ENCODE measurements at places on chromosomes 7 and 10.

DNA sequence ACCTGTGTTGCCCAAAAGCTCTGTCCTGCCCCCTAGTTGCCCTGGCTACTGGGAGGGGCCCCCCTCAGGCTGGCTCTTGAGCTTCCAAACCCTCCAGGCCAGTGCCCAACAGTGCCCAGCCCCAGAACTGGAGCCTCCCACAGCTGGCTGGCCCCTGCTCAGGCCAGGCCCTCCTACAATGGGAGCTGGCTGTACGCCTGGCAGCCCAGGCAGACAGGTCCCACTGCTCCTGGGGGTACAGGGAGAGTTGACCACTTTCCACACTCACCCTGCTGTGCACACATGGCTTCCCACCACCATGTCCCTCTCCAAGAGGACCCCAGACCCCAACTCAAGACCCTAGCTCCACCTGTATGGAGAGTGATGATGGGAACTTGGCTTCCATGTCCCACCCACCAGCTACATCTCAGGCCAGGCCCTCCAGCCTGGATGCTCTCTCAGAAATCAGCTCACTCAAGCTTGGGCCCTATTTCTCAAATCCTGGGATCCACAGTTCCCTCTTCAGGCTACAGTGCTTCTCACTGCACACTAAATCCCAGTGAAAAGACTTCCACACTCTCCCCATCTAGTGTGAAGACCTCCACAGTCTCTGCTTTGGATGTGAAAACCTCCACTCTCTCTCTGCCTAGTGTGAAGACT is 92.6 kb downstream of the OAT start:
- DNase-seq, result no peak

- no peak for DNase-seq
Observed at GRCh38 chr7:1552200-1552599, 3.8 kb downstream of the TMEM184A start.

GRCh38 chr7:150803161-150803860 is 2.7 kb downstream of the TMEM176A start:
- DNase-seq, result no peak

DNA sequence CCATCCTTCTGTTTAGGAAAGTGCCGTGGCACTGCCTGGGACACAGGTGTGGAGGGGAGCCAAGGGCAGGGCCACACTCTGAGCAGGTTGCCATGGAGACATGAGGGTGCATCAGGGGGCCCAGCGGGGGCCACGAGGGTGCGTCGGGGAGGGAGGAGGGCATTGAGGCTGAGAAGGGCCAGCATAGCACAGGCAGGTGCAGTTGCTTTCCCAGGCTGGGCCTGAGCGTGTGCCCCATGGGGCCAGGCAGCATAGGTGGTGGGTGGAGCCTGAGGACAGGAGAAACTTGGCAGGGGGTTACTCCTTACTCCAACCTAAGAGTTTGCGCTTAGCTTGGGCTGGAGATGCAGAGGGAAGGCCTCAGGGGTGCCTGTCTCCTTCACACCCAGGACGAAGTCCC is 15.2 kb downstream of the YKT6 start:
- no peak for DNase-seq

- no peak for DNase-seq
Observed at GRCh38 chr10:106960812-106961211, 203.7 kb downstream of the SORCS1 start.

DNA sequence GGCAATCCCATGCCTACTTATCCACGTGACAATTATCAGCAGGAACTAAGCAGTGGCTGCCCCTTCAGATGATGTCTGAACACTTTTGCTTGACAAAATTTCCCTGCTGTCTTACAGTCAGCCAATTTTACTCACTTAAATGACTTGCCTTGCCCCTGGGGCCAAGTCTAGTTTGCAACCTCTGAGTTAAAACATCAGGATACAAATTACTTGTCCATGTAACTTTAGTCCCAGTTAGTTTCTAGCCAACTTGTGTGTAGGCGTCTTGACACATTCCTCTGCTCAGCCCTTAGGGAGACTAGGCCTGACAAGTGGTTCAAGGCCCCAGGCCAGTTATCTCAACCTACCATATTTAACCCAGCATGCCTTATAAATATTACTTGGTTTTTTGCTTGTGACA is 11.6 kb upstream of the TYSND1 start:
- no peak for DNase-seq

- peak; percentile 43 for DNase-seq
Observed at GRCh38 chr10:80196270-80196949, 8.9 kb downstream of the ANXA11 start.

DNA sequence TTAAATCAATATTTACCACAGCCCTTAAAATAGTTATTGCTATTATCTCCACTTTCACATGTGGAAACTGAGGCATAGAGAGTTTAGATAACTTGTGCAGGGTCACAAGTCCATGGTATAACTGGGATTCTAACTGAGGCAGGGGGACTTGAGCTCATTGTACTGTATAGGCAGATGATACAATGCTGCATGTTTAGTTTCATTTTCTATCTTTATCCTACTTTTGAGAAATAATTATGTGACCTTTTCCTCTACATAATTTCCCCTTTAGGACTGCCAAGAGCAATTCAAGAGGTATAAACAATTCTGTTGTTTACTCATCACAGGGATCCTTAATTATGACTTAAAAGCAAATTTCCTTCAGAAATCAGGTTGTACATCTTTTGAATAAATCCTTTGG is 193.1 kb downstream of the SUGCT start:
- no peak for DNase-seq

- no peak for DNase-seq
Observed at GRCh38 chr10:19811540-19811939, 4.7 kb upstream of the PLXDC2 start.

DNA sequence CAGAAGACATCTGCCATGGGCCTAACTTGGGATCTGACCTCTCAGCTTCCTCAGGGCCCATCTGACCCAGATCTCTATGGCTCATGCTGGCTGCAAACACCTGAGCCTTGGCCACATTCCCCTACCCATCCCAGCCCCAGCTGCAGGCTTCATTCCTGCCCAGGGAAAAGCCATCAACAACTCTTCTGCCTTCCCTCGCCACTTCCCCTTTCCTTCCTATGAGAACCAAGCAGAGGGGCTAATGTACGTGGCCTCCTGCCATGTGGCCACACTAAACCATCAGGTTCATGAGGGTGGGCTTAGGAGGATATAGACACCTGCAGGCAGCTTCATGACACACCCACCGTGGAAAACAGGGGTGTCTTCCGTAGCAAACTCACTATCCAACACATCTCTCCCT is 312.2 kb downstream of the GALNT17 start:
- no peak for DNase-seq

GRCh38 chr7:90518630-90519029 is 49.2 kb downstream of the PTTG1IP2 start:
- no peak for DNase-seq

DNA sequence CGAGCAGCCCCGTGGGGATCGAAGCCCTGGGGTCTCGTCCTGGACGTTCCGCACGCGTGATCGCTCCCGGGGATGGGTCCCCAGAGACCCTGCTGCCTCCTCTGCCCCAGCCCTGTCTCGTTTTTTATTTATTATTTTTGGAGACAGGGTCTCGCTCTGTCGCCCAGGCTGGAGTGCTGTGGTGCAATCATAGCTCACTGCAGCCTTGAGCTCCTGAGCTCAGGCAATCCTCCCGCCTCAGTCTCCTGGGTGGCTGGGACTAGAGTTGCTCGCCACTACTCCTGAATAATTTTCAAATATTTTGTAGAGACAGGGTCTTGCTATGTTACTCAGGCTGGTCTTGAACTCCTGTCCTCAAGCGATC is 319 bp upstream of the STX1A start:
- no peak for DNase-seq

DNA sequence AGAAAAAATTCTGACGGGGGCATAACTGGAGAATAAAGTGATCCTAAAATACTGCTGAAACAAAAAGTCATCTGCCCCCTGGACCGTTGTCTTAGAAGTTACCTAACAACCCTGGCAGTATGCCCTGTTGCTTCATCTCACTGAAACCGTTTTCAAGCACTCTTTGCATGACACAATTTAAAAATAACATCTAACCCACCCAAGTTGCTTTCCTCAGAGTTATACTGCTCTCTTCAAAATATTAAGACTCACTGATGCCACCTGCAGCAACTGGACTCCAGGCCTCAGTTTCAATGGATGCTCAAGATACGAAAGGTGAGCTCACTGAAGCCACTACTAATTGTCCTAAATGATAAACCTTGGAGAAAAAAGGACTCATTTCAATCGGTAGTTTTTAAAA is 57.4 kb downstream of the CDK6 start:
- no peak for DNase-seq

DNA sequence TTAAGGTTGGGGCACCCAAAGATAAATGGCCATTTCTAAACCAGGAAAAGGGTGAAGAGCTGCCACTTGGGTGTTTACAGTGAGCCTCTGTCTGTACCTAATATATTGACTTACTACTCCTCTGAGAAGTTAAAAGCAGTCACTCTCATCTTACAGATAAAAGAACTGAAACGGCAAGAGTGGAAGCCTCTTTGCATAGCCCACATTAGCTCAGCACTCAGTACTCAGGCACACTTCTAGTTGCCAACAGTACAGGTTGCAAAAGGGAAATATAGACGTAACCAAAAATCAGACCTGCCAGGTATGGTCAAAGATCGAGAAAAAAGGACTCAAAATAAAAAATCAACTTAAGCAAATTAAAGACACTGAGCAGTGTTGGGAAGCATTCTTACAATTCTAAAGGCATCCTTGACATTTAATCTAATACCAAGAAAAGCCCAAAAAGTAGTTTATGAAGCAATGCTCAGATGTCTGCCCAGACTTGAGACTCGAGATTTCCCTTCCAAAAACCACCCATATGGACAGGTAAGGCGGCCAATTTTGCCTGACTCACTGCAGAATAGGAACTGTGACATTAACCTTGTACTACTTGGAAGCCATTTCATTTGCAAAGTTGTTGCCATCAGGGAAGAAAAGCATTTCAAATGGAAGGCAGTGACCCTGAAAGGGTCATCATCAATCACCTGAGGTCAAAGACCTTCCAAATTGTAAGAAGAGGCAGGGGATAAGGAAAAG is 139.3 kb downstream of the SLC25A13 start:
- DNase-seq, result peak; percentile 5

DNA sequence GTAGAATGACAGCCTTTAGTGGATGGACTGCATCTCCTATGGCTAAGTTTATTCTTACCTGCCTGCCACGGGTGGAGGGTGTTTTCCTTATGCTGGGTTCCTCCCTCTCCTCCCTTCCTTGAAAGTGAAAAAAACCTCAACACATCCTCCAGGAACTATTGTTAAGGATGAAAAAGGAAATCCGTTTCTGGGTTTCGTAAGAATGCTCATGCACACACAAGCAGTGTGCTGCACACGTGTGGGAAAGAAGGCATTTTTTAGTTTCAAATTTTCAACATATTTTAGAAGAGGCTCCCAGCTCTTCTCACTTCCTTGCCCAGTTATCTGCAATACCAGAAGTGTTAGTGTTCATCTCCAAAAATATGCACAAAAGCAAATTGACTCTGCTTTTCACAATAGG is 90.6 kb downstream of the FAM171A1 start:
- no peak for DNase-seq

DNA sequence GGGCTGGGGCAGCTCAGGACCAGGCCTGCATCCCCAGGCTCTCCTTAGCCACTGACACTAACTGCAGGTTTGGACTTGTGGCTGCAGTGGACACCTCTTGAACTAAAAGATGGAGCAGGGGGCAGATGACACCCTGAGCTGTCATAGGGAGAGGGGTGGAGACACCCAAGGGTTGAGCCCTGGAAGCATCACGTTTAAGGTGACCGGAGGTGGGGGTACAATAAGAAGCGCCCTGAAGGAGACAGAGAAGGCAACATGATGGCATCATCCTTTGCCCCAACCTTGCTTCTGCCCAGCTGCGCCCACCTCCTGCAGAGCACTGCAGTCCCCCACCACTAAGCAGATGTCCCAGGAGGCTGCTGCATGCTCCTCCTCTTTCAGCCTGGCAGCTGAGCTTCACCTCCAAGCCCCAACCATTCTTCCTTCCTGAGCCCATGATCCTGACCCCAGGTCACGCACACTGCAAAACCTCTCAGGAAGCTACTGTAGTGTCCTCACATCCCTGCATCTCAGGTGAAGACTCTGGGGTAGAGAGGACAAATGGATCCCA is 25.5 kb downstream of the OGDHL start:
- no peak for DNase-seq

- DNase-seq, result no peak
Observed at GRCh38 chr7:139669106-139670061, 108.4 kb downstream of the HIPK2 start.

- peak; percentile 21 for DNase-seq
Observed at GRCh38 chr10:77004917-77005564, 632.6 kb downstream of the KCNMA1 start.

GRCh38 chr7:113636727-113637421 is 281.9 kb downstream of the PPP1R3A start:
- DNase-seq, result no peak

GRCh38 chr7:36185756-36186155 is 32.7 kb downstream of the EEPD1 start:
- DNase-seq, result no peak

DNA sequence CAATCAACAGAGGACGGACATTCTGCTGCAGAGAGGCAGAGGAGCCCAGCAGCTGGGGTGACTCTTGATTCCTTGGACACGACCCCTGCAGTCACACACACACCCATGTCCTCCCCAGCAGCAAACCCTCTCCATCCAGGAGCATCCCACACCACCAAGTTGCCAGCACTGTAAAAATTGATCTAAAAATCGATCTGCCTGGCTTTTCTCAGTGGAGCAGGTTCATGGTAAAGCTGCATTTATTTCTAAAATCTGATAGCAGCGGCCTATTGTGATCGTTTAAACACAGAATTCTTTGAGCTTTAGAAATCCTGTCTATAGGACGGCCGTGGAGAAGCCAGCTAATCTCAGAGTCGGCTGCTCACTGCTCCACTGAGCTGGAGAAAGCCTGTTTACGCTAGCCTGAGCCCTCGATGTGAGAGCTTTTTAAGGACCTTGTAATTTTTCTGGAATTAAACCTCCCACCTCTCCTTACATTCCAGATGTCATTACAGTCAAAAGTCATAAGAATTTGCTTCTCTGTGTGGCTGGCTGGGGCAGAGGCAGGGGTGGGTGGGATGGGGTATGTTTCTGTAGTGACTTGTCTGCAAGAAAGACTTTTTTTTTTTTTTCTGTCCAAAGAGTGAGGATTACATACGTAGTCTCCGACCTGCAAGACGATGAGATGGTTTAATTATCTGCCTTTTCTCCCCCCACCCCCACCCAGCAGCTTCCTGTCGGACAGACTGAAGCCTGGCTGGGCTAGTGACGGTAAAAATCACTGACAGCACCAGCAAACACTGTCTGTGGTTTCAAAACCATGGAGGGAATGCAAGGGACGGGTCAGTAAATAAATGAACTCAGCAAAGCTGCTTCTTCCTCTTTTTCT is 31.6 kb downstream of the TRIM8 start:
- peak; percentile 7 for DNase-seq

All from GM20000 (cell line).